ENCODE measurements at places on chromosomes 1 and 21.

DNA sequence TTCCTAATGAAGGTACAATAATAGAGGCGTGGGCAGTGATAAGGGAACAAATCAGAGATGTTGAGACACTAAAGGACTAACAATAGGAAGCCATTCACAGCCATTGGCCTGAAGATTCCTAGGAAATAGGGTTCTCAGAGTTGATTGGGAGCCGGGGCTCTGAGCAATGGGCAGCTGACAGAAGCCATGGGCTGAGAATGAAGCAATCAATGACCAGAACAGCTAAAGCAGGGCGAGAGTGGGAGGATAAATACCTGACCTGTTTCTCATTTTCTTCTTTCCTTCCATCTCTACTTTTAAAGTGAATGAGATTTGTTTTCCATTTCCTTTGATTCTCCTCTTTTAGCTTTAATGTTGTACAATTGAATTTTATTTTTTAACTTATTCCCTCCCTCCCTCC, 774.7 kb upstream of the ADGRL4 start:
- DNase-seq: no peak

DNA sequence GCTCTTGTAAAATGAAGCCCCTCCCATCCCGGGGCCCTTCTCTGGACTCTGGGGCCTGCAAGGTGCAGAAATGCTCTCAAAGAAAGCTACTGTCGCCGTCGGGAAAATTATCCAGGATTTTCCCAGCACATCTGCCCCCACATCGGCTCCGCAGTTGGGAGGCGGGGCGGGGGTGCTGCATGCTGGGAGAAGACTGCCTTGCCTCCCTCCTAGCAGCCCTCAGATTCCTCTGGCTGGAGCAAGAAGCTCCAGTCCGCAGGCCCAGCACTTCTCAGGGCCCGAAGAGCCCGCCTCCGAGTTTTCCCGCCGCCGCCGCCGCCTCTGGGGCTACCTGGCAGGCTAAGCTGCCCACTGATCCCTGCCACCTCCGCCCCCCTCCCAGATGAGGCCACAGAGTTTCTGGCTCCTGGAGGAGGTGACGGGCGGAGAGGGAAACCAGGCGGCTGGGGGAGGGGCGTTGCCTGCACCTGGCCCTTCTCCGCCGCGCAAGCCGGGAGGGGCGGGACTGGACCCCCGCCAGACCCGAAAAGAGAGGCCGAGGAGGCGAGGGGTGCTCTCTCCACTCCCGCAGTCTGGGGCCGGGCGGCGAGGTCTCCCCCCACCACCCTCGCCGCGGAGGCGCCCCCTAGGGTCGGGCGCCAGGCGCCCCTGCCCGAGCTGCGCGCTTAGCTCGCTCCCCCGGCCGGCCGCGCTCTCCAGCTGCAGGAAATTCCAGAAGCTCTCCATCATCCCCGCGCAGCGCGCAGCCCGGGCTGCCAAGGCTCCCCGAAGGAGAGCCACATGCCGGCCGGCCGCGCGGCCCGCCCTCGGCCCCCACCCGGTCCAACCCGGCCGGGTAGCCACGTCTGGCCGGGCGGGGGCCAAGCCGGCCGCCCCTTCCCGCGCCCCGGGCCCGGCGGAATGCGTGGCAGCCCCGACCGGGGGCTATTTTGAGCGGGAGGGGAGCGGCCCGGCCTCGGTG, 28.8 kb downstream of the AHDC1 start:
- DNase-seq: peak; percentile 94

- no peak for DNase-seq
These were observed 24.2 kb upstream of the PEX19 start for GRCh38 chr1:160309185-160309557.

- DNase-seq: no peak
These were observed 43.0 kb upstream of the PSEN2 start for GRCh38 chr1:226827458-226827857.

GRCh38 chr1:183689762-183690204, 36.7 kb upstream of the APOBEC4 start:
- DNase-seq: no peak

GRCh38 chr1:28518745-28519341, 13.0 kb downstream of the RCC1 start:
- no peak for DNase-seq

DNA sequence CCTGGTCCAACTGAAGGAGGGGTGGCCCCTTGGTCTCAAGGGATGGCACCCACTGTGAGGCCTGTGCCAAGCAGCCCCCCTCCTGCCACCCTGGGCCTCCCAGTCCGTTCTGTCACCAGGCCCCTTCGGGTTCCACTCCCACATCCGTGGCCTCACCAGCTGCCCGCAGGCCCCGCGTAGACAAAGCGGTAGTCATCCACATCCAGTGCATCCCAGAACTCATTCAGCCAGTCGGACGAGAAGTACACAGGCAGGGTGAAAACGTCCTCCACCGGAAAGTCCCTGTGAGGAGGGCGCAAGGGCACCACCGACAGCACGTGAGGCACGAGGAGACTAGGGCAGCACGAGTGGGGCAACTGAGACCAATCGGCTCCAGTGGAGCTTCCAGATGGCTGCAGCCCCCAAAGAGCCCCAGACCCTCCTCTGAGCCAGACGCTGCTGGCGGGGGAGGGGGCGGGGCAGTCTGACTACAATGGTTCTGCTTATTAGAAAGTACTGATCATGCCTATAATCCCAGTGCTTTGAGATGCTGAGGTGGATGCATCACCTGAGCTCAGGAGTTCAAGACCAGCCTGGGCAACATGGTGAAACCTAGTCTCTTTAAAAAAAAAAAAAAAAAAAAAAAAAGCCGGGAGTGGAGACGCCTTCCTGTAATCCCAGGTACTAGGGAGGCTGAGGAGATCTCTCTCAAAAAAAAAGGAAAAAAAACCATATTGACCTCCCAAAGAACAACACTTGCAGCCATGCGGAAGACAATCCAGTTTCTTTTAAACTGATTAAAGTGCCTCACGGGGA, 1.2 kb downstream of the JMJD4 start:
- no peak for DNase-seq

DNA sequence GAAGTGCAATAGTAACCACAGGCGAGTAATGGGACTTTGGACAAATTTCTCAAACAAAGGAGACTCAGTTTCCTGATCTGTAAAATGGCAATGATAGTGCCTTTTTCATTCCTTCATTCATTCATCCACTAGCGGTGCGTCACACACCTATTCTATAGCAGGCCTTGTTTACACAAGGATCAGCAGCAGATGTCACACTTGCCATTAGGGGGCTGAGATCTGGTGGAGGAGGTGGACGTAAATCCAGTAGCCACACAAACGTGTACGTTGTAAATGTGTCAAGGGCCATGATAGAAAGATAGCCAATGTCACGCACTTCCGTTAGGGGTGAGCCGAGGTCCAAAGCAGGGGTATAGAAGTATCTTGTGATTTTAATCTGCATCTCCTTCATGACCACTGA, 34.2 kb downstream of the SERINC2 start:
- DNase-seq: no peak

DNA sequence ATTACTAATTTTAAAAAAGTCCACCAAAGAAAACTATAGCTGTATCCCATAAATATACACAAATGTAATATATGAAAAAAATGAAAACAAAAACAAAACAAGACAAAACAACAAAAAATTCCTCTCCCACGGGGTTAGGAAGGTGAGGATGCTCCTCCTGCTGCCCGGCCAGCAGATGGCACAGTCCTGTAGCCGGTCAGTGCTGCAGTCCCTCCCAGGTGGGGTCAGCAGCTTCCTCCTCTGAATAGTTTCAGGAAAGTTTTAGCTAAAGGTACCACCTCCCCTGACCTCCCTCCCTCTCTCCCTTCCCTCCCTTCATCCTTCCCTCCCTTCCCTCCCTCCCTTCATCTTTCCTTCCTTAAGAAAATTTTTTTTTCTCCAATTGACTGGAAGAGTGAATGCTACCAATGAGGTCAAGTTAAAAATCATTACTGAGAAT, 67.8 kb upstream of the BCL10 start:
- peak; percentile 67 for DNase-seq

- no peak for DNase-seq
These were observed 70.4 kb upstream of the VCAM1 start for GRCh38 chr1:100649146-100649545.

- no peak for DNase-seq
These were observed 405.0 kb downstream of the MATN1 start for GRCh38 chr1:30318413-30318812.

GRCh38 chr1:41638086-41639024, 153.9 kb upstream of the EDN2 start:
- no peak for DNase-seq

GRCh38 chr1:212366901-212367300, 47.8 kb downstream of the PACC1 start:
- DNase-seq: no peak

DNA sequence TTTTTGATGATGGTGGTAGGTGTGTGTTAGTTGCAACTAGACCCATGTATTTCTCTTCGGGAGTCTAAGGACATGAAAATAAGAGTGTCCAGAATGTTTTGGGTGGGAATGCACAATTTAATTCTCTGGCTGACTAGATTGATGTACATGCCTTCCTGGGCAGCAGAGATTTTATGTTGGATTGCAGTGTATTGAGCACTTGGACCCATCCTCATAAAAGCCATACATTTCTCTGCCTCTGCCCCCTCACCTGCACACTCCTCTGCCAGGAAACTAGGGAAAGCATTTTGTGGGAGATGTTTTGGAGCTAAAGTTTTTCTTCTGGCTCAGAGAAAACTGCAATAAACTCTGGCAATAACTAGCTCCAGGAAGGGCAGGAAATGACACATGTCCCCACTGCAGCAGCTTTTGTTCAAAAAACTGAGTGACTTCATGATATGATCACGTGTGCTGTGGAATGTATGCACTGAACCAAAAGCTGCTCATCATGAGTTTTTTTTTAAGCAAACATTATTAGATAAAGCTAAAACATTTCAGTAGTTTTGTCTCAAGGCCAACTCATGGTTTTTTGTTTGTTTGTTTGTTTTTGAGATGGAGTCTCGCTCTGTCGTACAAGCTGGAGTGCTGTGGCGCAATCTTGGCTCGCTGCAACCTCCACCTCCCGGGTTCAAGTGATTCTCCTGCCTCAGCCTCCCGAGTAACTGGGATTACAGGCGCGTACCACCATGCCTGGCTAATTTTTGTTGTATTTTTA, 17.6 kb downstream of the RIT1 start:
- DNase-seq: no peak

GRCh38 chr1:46605232-46605631, 1.2 kb upstream of the MKNK1 start:
- no peak for DNase-seq

- DNase-seq: no peak
These were observed 13.7 kb downstream of the PARS2 start for GRCh38 chr1:54750596-54750995.

GRCh38 chr1:47568763-47569162, 130.9 kb downstream of the FOXD2 start:
- no peak for DNase-seq

DNA sequence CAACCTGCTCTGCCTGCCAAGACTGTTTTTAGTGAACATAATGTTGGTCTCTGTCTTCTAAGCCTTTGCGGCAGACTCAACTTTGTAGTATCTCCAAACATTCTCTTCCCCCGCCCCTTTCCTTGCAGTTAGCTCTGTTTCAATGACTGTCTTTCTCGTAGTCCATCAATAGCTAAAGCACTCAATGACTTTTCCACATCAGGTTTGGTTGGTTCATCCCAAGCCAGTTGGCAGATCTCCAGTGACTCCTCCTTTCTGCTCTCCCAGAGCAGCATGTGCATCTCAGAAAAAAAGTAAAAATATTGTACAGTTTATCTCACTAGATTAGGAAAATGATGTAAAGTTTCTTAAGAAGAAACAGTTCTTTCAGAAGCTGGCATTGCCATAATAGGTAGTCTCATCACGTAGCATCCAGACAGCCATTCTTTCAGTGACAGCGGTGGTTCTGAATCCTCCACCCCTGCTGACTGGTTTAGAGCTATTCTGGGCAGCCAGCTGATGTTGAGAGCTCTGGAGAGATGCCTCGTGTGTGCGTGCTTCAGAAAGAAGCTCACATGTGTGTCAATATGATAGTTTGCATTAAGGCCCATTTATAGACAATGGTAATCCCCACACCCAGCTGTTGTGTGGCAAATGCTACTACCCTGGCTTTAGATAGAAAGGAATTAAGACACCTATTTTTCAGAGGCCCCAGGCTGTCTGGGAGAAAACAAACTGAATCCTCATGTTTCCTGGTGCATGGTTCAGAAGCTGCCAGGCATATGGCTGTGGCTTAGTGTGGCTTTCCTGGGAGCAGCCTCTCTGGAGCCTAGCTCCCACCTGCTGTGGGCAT, 53.2 kb downstream of the CNN3 start:
- DNase-seq: no peak

GRCh38 chr1:16237343-16237830, 404 bp upstream of the CPLANE2 start:
- no peak for DNase-seq

DNA sequence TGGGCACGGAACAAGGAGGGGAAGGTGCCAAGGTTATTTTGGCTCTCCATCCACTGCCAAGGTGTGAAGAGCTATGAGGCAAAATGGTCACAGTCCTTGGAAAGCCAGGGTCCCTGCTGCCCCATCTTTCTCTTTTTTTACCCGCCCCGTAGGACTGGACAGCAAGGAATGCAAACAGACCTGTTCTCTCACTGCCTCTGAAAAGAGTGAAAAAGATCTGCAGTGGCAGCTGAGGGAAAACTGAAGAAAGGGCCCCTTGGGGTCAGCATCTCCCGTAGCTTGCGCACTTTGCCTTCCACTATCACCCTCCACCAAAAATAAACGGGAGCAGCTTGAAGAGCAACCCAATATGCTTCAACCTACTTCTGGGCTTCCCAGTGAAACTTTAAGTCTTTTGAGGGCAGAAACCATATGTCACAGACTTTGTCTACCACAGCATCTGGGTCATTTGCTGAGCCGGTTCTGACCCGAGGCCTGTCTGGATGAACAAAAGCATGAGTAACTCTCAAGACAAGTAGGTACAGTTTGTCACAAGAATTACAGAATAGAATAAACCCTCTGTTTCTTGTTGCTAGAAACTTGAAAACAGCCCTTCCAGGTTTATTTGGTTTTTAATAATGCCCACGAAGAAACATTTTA, 9.4 kb upstream of the KIF14 start:
- DNase-seq: no peak

GRCh38 chr1:156879876-156880275, 13.6 kb upstream of the PEAR1 start:
- no peak for DNase-seq

DNA sequence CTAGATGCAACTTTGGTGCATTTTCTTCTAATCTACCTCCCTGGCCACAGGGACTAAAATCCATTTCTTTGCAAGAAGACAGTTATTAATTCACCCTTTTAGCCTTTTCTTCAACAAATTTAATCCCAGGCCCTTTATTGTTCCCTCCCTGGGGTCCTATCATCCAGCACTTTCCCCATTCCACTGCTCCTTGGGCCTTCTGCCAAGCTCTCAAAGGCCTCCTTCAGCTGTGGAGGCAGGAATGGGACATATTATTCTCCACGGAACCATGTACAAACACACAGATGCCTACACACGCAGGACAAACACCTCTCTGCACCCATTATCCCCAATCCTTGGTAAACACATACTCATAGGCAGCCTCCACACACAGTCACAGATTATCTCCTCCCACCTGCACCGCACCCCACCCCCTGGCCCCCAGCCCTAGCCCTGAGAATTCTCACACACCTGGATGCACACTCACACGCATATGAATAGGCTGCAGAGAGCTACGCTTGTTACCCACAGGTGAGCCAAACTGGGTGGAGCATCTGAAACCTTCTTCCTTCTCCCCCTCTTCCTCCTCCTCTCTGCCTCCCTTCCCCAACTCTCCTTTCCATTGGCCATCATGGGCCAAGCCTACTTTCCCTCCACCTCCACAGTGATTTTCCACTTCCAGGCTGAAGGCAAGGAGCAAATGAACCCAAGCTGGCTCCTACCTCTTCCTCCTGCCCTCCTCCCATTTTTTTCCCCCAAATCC, 11.7 kb downstream of the TAGLN2 start:
- no peak for DNase-seq
